ENCODE measurements at places on chromosomes 11 and 22.

- no peak for DNase-seq
These were observed 15.5 kb upstream of the C1QTNF4 start for GRCh38 chr11:47609675-47610074.

- DNase-seq: no peak
These were observed 43.0 kb downstream of the P4HA3 start for GRCh38 chr11:74268456-74268855.

DNA sequence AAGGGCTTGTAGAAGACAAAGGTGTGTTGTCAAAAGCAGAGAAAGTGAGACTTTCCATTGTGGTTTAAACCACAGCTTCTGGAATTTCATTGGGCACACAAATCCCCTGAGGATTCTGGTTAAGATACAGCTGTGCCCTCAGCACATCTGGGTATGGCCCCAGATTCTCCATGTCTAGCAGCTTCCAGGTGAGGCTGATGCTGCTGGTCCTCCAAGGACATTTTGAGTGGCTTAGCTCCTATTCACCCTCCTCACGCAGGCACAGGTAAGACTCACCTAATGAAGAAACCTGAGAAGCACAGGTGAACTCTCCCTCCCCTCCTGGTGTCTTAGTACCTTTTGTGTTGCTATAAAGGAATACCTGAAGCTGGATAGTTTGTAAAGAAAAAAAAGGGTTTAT, 88.9 kb upstream of the IGLL5 start:
- no peak for DNase-seq

DNA sequence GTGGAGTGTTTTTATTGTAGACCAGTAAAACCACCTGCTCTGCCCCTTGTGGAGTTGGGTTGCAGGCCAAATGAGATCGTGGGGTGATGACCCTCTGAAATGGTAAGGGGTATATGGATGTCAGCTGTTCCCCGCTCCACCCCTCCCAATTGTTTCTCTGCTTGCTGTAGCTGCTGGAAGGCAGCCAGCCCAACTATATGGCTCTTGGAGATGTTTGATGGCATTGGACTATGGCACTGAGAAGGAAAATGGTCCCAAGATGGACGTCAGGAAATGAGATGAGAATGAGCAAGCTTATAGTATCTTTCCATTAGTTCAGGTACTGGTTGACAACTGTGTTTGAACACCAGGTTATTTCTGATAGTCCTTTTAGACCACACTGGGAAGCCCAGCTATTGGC, 94.8 kb upstream of the SORL1-AS1 start:
- DNase-seq: no peak

DNA sequence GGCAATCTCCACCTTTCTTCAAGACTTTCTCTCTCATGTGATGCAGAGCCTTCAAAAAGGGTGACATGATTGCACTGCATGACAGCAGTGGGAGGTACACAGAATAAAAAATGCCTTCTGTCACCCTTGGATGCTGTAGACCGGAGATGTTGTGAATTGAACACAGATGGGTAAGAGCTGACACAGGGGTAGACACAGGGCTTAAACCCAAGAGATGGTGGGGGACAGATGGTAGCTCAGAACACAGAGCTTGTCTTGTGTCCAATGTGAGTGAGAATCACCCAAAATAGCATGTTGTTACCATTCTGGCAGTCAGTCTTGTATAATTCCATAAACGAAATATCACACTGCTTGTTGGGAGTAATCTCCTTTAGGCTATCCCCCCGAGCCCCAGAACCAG, 69.9 kb downstream of the JRKL start:
- no peak for DNase-seq
